ENCODE measurements at places on chromosomes 6 and 20. TPM values are rescaled to one million over a fixed set of nuclear protein-coding genes. Genes with fewer than 3 reads are reported as not detected.

TMEM244 gene
- not detected for total RNA-seq

LY6G5C gene
- total RNA-seq = 5.0 TPM

MAN1A1 gene
- total RNA-seq = 69.2 TPM

GRCh38 chr6:91697010-91697695 is 1110.3 kb upstream of the MAP3K7 start:
- no peak for DNase-seq

DNA sequence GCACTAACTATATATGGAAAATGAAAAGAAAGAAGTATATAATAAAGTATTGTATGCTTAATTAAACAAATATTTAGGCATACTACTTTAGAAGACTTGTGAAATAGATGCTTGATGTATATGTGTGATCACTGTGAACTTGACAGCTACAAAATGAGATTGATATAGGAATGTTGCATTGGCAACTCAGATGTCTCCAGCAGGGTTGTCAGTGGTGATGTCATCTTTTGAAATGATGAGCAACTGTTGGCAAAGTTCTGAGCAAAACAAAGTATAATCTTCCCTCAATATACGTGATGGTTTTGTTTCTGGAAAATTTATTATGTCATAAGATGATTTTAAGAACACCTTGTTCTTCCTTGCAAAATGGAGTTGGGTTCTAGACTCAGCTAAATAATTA is 133.8 kb downstream of the ARID1B start:
- DNase-seq = no peak

GRCh38 chr20:63772781-63773518 is 33.4 kb downstream of the SLC2A4RG start:
- no peak for DNase-seq

GRCh38 chr6:100518588-100518987 is 53.9 kb upstream of the SIM1 start:
- no peak for DNase-seq

GRCh38 chr6:90715093-90715655 is 128.3 kb upstream of the MAP3K7 start:
- DNase-seq = no peak

- DNase-seq = no peak
These were observed 467.9 kb downstream of the PHF3 start for GRCh38 chr6:64103480-64103879.

GRCh38 chr20:19077370-19078220 is 134.8 kb upstream of the SLC24A3 start:
- DNase-seq = no peak

DNA sequence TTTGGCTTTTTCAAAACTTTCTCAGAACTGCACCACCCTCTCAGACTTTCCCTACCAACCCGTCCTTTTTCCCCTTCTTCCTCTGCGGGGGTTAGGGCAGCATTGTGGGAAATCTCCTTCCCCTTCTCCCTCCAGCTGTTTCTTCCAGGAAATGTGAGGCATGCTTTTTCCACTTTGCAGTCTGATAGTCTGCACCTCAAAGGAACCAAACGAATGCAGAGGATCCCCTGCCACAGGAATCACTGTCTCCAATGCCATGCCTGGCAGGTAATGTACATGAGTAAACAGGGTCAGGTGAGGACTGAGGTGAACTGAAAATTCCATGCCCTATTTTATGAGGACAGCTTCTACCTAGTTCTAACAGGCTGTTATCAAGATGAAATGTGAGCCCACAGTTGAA is 218.4 kb downstream of the BCAS1 start:
- DNase-seq = no peak

DNA sequence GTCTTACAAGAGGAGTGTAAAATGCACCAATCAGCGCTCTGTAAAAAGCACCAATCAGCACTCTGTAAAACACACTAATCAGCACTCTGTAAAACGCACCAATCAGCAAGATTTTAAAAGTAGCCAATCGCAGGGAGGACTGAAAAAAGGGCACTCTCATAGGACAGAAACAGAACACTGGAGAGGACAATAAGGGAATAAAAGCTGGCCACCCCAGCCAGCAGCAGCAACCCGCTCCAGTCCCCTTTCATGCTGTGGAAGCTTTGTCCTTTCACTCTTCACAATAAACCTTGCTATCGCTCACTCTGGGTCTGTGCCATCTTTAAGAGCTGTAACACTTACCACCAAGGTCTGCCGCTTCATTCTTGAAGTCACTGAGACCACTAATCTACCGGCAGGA is 1.7 kb upstream of the AIG1 start:
- DNase-seq = no peak

GRCh38 chr6:145865175-145865574 is 50.6 kb upstream of the FBXO30 start:
- DNase-seq = no peak

DNA sequence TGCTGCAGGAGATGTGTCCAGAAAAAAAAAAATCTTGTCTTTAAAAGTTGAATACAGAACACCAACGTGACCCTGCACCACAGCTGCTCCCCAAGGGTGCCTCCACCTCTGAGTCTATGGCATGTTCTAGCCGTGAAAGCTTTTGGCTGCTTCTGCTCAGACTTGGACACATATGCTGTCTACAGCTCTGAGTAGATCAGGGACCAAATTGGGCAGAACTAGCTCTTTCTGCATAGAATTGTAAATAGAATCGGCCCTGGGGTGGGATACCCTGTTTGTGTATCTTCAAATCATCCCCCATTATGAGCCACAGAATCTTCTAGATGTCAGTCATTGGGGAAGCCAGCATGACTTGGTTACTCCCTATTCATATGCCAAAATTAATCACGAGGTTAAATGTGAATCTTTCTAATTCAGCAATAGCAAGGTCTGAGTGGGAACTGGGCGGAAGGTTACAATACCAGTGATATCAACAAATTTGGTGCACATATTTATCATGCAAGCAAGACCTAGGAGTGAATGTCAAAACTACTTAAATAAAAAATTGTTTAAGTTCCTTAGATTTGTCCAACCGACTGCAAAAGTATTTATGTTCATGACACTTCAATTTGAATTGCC is 302.8 kb downstream of the KIF16B start:
- DNase-seq = no peak
